ENCODE measurements at places on chromosomes 1 and 21.
A peak's percentile ranks its signal among the peaks of the same experiment; 100 is the strongest.

DNA sequence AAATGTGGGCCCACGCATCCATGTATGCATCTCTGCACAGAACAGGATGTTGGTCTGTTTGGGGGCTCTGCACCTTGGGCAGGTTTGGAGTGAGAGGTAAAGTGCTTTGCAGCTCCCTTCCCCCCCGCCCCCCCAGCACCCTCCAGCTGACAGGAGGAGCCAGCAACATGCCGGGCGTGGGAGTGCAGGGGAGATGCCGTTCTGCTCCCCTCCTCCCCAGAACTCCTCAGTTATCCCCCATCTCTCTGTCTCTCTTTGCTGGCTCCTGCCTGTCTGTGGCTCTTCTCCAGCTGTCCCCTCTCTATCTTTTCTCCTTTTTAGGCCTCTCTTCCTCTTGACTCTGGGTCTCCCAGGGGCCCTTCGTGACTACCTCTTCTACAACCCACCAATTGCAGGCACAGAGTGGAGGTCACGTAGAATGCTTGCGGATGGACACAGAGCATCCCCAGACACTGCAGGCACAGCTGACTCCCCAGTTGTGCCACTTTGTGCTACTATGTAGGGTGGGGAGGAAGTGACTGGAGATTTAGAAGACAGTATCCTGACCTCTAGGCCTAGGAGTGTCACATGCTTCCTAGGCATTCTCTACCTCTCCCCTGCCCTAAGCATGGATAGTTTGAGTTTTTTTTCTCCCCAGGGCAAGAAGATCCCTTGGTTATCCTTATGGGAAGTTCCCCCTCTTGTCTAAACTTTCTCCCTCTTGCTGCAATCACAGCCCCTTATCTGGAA, 1.7 kb upstream of the RORC start:
- no peak for ATAC-seq

GRCh38 chr1:44757420-44757819, 17.8 kb downstream of the KIF2C start:
- no peak for ATAC-seq

- ATAC-seq, result no peak
Observed at GRCh38 chr1:24770881-24771280, 25.6 kb downstream of the CLIC4 start.

DNA sequence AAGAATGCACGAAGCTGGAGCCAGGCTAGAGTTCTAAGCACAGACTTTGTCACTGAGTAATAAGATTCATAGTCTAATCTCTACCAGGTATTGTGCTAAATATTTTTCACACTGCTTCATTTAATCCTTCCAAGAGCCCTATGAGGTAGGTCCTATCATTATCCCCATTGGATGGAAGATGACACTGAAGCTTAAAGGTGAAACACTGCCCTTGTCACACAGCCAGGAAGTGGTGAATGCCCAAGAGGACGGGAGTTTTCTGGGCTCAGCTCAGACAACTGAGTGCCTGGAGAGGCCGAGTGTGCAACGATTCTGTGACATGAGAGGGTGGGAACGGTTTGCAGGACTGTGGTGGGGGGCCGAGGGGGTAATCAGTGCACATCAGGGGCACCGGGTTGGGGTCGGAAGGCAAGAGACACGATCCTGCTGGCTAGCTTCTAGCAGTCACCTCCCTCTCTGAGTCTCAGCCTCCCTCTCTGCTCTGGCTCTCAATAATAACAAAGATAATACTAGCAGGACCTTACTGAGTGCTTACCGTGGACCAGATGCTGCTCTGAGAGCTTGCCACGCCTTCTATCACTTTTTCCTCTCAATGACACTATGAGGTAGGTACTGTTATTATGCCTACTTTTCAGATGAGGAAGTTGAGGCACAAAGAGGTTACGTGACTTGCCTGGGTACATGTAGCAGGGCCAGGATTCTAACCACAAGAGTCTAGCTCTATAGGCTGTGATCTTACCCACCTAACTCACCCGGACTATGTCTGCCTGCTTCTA, 12.4 kb downstream of the KCNQ4 start:
- no peak for ATAC-seq

DNA sequence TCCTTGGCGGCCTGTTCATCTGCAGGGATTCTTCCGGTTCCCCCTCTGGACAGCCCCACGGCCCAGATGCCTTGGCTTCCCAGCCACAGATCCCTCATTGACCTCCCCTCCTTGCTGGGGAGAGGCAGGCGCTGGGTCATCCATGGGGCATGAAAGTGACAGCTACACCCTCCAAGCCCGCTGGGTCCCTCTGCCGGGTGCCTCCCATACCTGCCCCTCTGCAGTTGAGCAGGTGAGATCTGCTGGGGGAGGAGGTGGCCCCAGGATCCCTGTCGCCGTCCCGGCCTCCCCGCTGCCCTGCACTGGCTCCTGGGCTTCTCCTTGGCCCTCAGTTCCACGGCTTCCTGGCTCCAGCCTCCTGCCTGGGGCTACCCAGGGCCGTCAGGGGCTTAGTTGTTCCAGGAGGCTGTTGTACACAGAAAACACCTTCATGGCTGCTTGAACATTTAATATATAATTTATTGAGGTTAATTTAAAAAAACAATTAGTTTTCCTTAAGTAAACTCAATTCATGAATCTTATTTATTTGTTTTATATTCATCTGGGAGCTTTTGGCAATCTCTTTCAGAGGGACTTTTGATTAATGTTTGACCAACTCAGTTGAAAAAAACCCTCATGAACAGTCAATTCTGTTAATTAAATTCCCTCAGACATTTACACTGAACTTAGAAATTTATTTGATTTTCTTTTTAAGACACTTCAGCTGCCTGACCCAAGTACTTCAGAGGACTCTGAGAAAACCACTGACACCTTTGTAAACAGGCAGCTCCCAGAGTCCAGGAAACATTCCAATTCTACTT, 67.6 kb upstream of the ABCG1 start:
- peak; percentile 40 for ATAC-seq

DNA sequence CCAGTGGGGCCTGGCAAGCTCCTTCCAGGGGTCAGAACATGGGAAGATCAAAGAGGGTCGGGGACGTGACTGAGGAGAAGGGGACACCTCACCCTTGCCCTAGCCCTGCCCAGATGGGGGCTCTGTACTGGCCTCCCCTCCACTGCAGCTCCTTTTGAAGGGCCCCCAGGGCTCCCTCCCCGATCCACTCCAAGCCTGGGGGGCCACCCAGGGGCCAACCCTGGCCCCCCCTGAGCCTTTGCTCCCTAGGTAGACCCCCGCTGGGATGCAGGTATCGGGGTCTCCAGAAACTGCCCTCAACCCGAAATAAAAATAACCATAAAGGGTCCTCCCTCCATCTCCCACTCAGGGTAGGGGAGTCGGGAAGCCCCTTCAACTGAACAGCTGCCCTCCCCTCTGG, 37.4 kb upstream of the FAM131C start:
- no peak for ATAC-seq

DNA sequence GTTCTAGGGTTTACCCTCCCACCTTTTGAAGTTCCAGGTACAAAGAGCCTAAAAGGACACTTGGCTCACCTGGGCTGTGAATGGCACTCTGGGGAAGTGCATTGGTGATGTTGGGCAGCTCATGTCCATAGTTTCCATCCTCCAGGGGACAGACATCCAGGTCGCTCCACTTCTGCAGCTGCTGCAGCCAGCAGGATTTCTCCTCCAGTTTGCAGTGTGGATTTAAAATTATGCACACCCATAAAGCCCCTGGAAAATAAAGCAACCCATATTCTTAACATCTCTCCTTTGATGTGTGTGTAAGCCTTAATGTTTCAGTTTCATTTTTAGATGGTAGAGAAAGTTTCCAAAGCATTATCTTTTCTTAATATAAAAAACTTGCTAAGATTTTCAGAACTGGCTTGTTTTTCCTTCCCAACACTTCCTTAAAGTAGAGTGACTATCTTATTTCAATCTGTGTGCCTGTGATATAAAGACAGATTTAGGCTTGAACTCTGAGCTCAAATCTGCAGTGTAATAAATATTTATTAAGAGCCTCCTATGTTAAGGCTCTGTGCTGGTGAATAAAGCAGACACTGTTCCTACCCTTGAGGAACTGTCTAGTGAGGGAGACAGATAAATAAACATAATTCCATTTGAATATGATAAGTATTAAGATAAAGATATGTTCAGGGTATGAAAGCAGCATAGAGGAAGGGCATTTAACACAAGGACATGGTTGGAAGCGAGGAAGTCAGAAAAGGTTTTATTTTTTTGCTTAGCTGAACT, 39.1 kb downstream of the UROD start:
- no peak for ATAC-seq

- no peak for ATAC-seq
Observed at GRCh38 chr1:78586572-78586971, 33.7 kb upstream of the IFI44L start.

DNA sequence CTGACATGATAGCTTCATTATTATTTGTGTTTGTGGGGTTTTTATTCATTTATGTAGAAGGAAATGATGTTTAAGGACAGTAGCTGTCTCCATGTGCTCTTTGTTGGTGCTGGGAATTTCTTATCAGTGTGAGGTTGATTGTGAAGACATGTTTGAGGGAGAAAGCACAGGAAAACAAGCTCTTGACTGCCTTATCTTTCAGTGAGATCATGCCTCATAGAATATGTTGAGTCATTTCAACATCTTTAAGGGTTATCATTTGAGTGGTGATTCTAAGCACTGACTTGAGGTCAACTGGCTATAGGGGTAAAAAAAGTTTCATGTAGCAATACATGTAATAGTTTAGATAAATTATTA, 405.1 kb upstream of the ADAMTS5 start:
- no peak for ATAC-seq

- ATAC-seq, result no peak
Observed at GRCh38 chr21:43864313-43864961, 586 bp upstream of the AGPAT3 start.

DNA sequence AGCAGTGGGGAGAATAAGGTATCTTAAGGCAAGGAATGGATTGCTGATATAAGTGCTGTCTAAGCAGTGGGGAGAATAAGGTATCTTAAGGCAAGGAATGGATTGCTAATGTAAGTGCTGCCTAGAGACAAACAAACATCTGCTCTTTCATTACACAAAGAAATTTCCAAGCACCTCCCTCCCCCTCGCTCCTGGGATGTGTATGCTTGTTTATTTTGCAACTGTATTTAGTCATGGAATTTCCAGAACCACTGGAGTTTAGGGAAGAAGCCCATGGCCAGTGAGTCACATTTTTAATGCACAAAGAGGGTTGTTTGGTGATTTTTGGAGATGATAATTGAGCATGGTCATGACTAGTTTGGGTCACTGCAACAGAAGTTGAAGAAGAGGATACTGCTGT, 21.5 kb downstream of the PDPN start:
- ATAC-seq, result no peak

- no peak for ATAC-seq
Observed at GRCh38 chr1:220019071-220019470, 27.2 kb downstream of the EPRS1 start.

DNA sequence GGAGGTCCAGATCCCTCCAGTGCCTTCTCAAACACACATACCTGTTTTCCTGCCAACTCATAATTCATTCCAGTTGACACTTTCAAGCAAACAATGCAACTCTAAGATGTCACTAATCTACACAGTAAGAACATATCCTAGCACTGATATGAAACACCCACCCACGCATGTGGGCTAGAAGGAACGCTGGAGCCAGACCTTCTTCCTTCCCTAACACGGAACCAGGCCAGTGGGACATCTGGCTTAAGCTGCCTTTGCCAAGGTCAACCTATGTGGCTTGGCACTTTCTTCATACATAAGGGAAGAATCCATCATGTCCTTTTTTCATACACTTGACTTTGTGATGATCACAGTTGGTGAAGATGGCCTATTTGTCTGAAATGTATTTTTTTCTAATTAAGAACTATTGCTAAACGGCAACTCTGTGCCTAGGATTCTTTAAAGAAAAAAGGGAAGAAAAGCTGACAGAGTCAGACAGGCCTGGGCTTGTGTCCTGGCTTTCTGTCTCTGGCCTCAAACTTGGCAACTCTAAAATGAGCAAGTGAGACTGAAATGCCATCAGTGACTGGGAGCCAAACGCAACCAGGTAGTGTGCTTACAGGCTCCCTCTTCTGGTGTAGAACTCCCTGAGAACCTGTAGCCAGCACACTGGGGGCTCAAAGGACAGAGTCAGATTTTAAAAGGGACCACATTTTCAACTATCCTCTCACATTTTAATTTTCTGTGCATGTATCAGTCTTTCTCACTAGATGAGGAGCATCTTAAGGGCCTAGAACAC, 92.6 kb upstream of the BEND5 start:
- ATAC-seq, result no peak

DNA sequence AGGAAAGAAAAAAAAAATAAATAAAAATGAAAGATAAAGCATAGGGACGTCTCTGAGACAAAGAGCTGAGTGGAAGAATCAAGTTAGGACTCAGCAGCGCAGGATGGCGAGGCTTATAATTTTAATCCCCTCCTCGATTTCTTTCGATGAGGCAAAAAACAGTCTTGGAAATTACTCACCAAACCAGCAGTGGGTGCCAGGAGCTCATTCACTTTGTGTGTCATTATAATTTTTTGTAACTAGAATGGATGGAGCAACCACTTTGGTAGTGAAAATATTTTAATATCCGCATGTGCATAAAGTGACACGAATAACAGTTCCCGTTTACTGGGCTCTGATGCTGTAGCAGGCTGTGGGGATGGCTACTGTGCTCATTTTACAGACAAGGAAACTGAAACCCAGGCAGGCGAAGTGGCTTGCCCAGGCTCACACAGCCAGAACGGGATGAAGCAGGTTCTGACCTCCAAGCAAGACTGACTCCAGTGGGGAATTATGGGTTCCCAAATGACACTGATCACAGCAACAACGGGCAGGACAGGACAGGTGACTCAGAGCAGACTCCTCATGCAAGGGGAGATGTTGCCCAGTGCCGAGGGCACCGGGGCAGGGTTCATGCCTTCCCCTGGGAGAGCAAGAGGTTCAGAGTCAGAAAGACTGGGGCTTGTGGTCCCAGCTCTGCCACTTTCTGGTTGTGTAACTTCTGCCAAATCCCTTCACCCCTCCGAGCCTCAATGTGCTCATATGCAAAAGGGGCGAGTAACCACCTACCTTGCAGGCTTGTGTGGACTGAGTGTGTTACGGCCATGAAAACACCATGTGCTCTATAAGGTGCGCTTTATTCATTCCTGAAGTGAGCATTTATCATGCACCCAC, 63.6 kb downstream of the RUNX3 start:
- ATAC-seq, result no peak

DNA sequence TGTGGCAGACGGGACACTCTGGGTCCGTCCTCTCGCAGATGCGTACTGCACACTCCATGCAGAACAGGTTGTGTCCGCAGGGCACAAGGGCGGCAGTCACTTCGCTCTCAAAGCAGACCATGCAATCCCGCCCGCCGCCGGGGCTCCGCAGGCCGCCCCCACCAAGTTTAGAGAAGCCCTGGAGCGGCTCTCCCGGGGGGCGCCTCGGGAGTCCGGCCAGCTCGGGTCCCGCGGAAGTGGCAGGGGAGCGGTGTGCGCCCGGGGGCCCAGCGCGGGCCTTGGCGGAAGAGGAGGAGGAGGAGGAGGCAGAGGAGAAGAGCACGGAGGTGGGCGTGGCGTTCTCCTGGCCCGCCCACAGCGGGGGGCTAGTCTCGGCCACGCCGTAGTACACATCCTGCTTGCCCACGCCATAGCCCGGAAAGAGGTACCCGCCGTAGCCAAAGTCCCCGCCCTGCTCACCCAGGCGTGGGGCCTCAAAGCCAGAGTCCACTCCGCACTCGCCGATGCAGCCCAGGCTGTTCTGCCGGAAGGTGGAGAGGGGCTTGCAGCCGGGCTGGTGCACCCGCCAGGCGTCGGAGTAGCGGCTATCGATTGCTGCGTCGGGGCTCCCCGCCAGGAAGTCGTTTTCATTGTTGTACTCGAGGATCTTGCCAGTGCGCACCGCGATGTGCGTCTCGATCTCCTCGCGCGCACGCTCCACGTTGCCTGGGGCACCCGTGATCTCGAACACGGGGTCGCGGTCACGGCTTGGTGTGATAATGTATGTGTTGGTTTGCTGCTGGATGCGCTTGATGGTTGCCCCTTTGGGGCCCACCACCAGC, 5.4 kb downstream of the MEX3A start:
- ATAC-seq, result no peak

Measured in motor neuron (in vitro differentiated cells).